EH (cell line): ENCODE measurements at places on chromosomes 4 and X.

DNA sequence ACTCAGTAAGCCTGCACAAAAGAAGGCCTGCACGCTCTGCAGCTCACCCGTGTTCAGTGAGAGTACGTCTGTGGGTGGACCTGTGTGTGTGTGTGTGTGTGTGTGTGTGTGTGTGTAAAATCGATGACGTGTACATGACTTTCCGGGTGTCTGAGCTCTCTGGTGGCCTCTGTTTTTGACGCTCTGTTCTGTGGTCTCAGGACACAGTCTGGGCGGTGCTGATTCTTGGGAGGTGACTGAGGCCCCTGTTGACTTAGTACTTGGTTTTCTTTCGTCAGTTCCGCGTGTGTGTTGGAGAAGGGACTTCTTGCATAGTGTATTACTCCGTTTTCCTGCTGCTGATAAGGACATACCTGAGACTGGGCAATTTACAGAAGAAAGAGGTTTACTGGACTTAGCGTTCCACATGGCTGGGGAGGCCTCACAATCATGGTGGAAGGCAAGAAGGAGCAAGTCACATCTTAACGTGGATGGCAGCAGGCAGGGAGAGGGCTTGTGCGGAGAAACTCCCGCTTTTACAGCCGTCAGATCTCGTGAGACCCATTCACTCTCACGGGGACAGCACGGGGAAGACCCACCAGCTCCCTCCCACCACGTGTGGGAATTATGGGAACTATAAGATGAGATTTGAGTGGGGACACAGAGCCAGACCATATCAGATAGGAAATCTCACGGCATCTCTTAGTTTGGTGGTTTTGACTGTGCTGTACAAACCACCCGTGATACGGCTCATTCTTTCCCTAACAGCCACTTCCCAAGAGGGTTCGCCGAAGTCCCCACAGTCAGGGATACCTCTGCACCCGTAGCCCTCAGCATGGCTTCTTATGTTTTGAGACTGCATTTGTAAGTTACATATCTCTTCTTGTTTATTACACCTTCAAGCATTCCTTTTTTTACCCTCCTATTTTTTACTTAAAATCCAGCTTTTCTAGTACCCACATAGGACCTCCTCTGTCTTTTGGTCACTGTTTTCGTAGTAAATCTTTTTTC is 24.5 kb downstream of the UVSSA start:
- DNase-seq: no peak

DNA sequence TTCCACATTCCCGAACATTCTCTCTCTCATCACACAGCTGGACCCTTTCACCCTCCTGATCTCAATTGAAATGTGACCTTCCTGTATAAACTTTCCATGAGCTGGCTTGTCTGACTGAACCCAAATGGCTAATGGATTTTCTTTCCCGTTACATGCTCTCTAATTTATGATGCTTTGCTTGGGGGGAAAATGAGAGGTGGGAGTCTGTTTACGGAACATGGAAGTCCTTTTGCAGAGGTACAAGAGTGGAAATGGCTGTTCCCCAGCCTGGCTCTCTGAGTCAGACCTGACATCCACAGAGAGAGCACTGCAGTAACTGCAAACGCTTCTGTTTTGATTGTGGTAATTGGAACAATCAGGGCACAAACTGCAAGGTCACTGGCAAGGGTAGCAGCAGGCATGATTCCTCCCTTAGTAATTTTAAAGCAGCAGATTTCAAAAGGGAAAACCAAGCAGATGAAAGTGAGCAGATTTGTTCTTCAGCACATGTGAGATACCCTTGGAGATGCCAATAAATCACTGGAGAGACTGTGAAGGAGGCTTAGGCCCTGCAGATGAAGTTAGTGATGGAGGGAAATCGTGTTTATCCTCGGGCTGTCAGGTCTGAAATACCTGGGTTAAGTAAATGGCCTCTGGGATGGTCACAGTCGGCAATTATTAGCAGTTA is 83.9 kb downstream of the SNCA start:
- peak; percentile 80 for DNase-seq

- peak; percentile 65 for DNase-seq
Measured at GRCh38 chr4:2741626-2742025, 14.5 kb downstream of the TNIP2 start.

- peak; percentile 15 for DNase-seq
Measured at GRCh38 chr4:22897520-22898108, 204.9 kb downstream of the GBA3 start.

GRCh38 chrX:107659768-107660167 is 31.5 kb downstream of the PRPS1 start:
- peak; percentile 56 for DNase-seq

GRCh38 chr4:53748328-53748772 is 157.1 kb upstream of the LNX1 start:
- no peak for DNase-seq

DNA sequence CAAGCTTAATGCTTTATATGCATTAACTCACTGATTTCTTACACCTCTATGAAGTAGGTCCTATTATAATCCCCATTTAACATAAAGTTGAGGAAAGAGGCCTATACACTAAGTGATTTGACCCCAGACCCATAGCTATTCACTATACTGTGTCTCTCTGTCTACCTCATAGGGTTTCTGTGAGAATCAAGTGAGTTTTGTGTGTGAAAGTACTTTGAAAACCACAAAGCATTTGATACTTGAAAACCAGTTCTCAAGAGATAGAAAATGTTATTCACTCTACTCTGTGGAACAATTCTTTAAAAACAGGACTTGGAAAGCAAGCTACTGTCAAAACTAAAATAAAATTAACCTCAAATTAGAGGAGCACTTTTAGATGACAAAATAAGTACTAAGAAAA is 35.0 kb downstream of the SHROOM3 start:
- DNase-seq: no peak

- no peak for DNase-seq
Measured at GRCh38 chrX:96211953-96212352, 472.7 kb upstream of the DIAPH2 start.
